AG10803 (cell line): ENCODE measurements at places on chromosomes 3 and 15.

- DNase-seq = no peak
Measured at GRCh38 chr15:89443581-89443980, 52.8 kb downstream of the RHCG start.

GRCh38 chr3:66572090-66572675, 71.4 kb upstream of the LRIG1 start:
- DNase-seq = no peak

DNA sequence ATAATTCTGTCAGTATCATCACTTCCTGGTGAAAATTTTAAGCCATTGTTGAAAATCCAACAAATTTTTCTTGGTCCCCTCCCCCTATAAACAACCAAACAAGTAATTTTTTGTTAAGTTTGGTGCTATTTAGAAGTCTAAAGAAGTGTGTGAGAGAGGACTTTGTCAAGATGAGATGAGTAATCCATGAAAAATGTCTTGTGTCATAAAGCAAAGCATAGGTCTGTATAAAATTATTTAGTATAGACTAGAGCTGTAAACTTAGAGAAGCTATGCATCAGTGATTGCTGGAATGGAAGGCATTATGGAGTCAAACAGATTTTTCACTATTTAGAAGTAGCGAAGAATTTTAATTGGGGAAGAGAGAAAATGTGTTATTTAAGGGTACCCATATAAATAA, 31.4 kb downstream of the MAPK6 start:
- DNase-seq = peak; percentile 57

- DNase-seq = no peak
Measured at GRCh38 chr15:57353317-57353804, 22.9 kb upstream of the CGNL1 start.

DNA sequence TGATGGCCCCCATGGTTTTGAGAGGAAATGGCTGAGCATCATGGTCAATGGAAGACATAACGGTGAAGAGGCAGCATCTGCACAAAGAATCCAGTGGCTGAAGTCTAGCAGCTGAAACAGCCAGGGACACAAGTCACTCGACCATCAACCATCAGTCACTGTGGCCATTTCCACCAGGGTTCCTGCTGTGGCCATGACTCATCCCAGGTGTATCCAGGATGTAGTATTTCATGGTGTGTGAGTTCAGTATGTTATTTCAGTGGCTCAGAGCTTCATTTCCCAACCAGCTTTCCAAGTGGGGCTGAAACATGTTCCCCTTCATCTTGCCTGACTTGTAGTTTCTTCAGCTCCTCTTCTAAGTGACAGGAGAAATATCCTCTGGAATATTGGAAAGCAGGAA, 47.8 kb upstream of the WNT5A start:
- no peak for DNase-seq

DNA sequence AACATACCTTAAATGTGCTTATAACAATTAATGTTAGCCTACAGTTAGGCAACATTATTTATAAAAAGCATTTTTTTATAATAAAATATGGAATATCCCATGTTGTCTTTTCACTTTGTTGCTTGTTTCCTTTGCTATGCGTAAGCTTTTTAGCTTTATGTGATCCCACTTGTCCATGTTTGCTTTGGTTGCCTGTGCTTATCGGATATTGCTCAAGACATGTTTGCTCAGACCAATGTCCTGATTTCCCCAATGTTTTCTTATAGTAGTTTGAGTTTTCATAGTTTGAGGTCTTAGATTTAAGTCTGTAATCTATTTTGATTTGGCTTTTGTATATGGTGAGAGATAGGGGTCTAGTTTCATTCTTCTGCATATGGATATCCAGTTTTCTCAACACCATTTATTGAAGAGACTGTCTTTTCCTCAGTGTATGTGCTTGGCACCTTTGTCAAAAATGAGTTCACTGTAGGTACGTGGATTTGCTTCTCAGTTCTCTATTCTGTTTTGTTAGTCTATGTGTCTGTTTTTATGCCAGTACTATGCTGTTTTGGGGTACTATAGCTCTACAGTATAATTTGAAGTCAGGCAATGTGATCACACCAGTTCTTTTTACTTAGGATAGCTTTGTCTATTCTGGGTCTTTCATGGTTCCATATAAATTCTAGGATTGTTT, 592.7 kb upstream of the SEMA6D start:
- DNase-seq = no peak

DNA sequence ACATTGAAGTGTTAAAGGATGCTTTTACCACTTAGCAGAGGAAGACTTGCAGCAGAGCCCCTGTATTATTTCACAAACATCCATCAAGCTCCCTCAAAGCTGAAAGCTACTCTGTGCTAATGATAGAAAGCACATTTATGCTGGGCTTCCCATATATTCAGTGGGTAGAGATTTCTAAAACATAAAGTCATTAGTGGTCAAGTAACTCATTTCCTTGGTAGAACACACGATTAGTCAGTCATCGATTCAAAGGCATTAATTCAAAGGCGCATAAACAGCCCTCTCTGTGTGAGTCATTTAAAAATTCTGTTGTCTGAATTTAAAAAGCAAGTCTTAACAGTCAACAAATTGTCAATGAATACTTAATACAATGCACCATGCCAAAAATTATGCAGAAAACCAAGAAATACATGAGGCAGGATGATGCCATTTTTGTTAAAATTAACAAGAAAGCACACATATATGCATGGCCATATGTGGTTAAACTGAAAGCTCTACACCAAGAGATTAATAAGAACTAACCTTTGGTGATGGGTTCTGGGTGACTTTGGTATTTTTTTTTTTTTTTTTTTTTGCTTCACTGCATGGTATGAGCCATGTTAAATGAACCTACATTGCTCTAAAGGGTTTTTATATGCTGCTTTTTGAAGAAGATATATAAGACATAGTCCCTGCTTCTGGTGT, 61.7 kb downstream of the LDHAL6B start:
- DNase-seq = peak; percentile 61
